ENCODE measurements at places on chromosomes 1 and 21.

- DNase-seq: no peak
Measured at GRCh38 chr1:19101244-19101643, 108.8 kb downstream of the UBR4 start.

DNA sequence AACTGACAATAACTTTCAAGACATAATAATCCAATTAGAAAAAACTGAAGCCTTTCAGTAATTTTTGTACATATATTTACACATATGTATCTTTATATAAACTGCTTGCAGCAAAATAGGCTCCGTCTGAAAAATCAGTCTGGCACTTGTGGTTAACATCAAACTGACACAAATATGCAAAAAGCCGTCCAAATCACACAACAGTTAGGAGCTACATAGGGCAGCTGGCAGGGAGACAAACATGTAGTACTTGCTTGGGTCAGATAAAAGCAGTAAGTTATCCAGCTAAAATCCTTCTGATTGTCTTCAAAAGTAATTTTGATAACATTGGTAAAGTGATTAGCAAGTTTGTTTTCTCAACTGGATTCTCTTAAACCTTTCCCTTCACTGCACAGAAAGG, 14.7 kb upstream of the GUCA2A start:
- no peak for DNase-seq

DNA sequence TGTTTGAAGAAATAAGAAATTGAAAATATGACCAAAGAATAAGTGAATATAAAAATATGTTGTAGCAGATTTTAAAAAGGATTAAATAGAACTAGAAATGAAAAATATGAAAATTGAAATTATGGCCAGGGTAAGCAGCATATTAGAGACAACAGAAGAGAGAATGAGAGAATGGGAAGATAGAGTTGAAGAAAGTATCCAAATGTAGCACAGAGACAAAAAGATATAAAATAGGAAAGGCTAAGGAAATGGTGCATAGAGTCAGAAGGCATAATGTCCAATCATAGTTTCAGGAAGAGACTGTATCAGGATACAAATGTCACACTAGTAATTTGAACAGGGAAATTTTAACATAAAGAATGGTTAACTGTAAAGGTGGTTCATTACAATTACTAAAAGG, 29.5 kb downstream of the AZIN2 start:
- DNase-seq: no peak

- no peak for DNase-seq
Measured at GRCh38 chr1:117612517-117613248, 6.8 kb downstream of the TENT5C start.

GRCh38 chr21:45528981-45529784, 13.1 kb downstream of the SLC19A1 start:
- no peak for DNase-seq

- no peak for DNase-seq
Measured at GRCh38 chr1:999725-1000356, at the start of gene HES4. HES4 (minus strand) TSS chr1:1000097; CDS start chr1:999973, 124 bp downstream.

Measured in cerebellar nuclear complex (tissue), 1 donor.